Type B pancreatic cell (in vitro differentiated cells): ENCODE measurements at places on chromosomes 2 and 18. TPM values are rescaled to one million over a fixed set of nuclear protein-coding genes. Genes with fewer than 3 reads are reported as not detected.

DNA sequence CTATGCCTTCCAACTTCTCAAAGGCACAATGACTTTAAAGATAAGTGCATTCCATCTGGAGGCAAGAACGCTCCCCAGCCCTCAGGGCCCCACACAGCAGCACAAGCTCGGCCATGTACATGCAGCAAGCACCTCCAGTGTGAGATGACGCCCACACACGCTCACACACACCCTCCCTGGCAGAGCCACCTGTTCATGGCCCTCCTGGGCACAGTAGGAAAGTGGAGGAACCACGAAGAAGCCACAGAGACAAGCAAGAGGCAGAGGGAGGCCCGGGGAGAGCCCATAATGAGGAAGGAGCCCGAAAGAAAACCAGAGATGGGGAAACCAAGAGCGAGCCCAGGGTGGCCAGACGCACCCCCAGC lies 21.7 kb downstream of the BIN1 start:
- H3K27me3 ChIP-seq = no peaks in the 10 kb centered on the region
- H3K36me3 ChIP-seq = peaks cover 4% of the 10 kb centered on the region
- H3K27ac ChIP-seq = peak overlapping the region; percentile 89
- DNase-seq = no peak

DNA sequence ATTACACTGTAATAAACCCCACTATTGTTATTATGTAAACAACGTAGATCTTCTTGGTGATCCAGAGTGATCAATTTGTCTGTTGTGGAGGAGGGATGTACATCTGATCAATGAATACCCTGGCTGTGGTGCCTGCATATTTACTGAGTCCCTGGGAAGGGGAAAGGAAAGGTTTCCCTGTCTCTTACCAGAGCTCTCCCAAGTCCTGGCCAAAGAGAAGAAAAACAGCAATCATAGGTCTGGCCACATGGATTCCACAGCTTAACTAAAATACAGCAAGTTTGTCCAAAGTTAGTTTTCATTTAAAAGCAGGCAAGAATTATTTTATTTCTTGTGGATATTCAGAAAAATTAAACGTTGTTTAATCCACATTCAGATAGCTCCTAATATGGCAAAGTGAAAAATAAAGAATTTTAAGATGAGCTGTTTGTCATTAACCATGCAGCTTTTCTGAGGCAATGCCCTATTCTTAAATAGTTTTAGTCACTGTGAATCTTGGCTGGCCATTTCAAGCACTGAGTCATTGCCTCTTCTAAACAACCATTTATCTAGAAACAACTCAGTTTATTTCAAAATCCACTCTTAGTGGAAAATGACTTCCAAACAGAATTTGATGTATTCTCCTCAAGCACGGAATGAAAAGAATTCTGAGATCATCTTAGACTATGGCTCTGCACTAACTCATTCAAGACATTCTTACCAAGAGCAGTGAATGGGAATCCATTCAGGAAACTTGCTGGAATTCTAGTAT lies 1004.4 kb upstream of the CDH2 start:
- no peaks in the 10 kb centered on the region for H3K4me1 ChIP-seq
- peaks cover 3% of the 10 kb centered on the region for H3K27me3 ChIP-seq
- H3K36me3 ChIP-seq = no peaks in the 10 kb centered on the region
- no peak overlapping the region for H3K27ac ChIP-seq
- no peak overlapping the region for H3K4me3 ChIP-seq

DNA sequence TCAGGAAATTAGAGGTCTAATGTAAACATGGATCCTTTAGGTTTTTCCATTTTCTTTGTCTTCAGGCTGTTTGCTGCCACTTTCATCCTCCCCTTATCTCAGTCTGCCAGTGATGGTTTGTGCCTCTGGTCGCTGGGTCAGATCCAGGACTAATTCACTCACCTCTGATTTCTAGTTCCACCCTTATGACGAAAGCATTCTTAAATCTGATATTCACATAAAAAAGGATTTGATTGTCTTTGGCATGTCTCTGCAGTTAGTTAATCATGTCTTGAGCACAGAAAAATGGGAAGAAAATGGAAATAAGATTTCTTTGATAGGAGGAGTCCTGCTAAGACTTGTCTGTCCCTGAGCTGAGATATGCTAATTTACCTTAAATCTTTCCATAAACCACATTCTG lies 4.6 kb downstream of the IL1RL1 start:
- no peaks in the 10 kb centered on the region for H3K4me1 ChIP-seq

DNA sequence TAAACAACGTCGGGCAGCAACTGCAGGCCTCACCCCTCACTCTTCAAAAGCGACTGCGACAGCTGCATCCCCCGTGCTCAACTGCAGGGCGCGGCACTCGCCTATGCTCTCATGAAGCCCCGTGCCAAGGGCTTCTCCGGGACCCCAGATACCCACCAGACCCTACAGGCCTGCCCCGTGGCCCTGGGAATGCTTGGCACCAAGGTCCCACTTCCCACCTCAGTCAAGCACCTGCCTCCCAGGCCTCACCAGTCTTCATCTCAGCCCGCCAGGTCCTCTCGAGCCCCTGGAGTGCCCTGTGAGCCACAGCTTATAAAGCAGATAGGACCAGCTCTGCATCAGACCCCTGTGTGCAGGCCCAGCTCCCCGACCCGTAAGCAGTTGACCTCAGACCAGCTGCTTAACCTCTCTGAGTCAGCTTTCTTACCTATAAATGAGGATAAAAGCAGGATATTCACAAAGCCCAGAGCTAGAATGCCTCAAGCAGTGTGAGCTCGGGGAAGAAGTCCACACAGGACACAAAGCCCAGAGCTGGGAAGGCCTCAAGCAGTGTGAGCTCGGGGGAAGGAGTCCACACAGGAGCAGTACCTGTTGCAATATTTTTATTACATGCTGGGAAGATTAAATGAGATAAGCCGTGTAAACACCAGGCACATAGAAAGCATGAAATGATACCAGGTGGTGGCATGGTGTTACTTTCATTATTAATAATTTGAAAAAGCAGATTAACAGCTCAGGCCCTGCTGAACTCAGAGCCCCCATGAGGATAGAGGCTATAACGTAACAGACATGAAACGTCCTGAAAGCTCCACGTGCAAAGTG lies 96.9 kb downstream of the HDAC4 start:
- peak overlapping the region; percentile 69 for H3K27ac ChIP-seq
- H3K27me3 ChIP-seq = no peaks in the 10 kb centered on the region
- H3K4me3 ChIP-seq = no peak overlapping the region
- no peaks in the 10 kb centered on the region for H3K36me3 ChIP-seq

DNA sequence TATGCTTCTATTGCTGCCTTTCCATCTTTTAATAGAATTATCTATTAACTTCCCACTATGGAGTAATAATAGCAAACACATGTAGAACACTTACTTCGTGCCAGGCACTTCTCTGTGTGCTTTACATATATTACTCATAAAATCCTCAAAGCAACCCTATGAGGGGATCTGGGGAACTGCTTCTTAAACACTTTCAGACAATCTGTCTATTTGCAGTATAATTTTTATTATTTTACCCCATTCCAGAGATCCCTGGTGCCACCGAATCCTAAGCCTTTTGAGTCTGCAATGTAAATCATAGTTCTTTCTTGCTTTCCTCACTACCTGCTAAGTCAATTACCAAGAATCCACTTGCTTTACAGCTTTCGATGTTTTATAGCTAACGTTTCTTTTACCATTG lies 25.6 kb upstream of the GCFC2 start:
- H3K27ac ChIP-seq = no peak overlapping the region
- H3K36me3 ChIP-seq = no peaks in the 10 kb centered on the region
- no peak for DNase-seq
- H3K27me3 ChIP-seq = peaks cover 4% of the 10 kb centered on the region

The TUBB8B gene
- total RNA-seq = 0.36 TPM in 1 of 2 replicates, not detected in the other
